Progenitor cell of endocrine pancreas (in vitro differentiated cells): ENCODE measurements at places on chromosomes 4 and X. TPM values are rescaled to one million over a fixed set of nuclear protein-coding genes. Genes with fewer than 3 reads are reported as not detected.
A peak's percentile ranks its signal among the peaks of the same experiment; 100 is the strongest.

DNA sequence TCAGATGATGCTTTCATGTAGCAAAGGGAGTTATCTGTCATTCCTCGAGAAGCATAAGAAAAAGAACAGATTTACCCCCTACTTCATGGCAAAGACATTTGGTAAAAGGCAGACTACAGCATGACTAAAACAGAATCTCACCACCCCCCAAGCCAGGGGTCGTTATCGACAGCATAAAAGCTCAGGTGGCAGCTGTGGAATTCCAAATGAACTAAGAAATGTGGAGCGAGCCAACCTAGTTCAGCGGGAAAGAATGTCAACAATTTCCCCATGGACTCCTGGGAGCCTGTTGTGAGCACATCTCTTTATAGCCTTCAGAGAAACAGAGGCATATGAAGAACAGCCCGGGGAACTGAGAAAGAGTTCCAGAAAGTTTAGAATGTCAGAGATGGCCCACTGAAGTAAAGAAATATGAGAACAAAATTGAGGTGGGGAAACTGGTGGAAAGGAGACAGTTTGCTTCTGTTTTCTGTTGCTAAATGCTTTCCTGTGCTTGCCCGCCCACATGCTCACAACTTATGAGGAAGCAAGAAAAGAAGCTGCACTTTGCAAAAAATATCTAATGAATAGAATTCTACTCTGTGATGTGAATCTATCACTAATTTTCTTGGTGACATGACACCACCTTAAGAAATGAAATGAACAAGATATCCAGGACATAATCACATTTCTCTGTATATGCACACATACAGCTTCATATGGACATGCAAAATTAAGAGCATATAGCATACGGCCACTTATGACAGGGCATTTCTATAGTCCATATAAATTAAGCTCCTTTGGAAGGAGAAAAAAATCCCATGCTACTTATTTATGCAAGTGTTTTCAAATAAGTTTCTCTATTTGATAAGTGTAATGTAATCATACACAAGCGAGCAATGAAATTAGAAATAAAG is 135.3 kb upstream of the MID1 start:
- H3K27me3 ChIP-seq, result no peaks in the 10 kb centered on the region
- H3K36me3 ChIP-seq, result peaks cover under 1% of the 10 kb centered on the region
- DNase-seq, result no peak
- no peak overlapping the region for H3K4me3 ChIP-seq
- peak overlapping the region; percentile 96 for H3K27ac ChIP-seq
- peaks cover 20% of the 10 kb centered on the region for H3K4me1 ChIP-seq

- H3K27me3 ChIP-seq, result no peaks in the 10 kb centered on the region
- no peak for DNase-seq
- H3K4me1 ChIP-seq, result peaks cover 14% of the 10 kb centered on the region
- no peak overlapping the region for H3K4me3 ChIP-seq
- H3K36me3 ChIP-seq, result no peaks in the 10 kb centered on the region
- H3K27ac ChIP-seq, result no peak overlapping the region
These were observed 233.3 kb downstream of the STPG2 start for GRCh38 chr4:97910005-97910404.

- peak overlapping the region; percentile 78 for H3K4me3 ChIP-seq
- no peak for DNase-seq
- peaks cover 17% of the 10 kb centered on the region for H3K4me1 ChIP-seq
- H3K27me3 ChIP-seq, result peaks cover 3% of the 10 kb centered on the region
- H3K27ac ChIP-seq, result no peak overlapping the region
- no peaks in the 10 kb centered on the region for H3K36me3 ChIP-seq
These were observed 1.2 kb upstream of the LETM1 start for GRCh38 chr4:1856943-1857699.

DNA sequence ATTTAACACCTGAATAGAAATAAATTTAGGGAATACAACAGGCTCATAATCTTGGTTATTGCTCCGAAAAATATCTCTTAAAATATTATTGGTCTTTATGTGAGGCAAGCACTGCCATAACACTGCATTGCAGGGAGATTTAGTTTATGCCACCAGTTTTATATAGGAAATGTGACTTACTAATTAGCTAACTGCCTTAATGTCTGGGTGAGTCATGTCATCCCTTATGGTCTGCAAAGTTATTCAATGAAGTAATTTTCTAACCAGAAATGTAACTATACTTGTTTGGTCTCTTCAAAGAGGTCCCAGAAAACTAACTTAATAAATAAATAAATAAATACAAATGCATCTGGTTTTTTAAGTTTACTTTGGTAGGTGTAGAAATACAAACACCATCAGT is 597.2 kb downstream of the GALNTL6 start:
- no peak overlapping the region for H3K27ac ChIP-seq
- H3K36me3 ChIP-seq, result no peaks in the 10 kb centered on the region
- H3K4me3 ChIP-seq, result no peak overlapping the region

GRCh38 chrX:56233682-56234081 is 1.5 kb downstream of the KLF8 start:
- no peak overlapping the region for H3K4me3 ChIP-seq
- peaks cover 1% of the 10 kb centered on the region for H3K4me1 ChIP-seq
- H3K27ac ChIP-seq, result no peak overlapping the region
- peaks cover 29% of the 10 kb centered on the region for H3K27me3 ChIP-seq
- H3K36me3 ChIP-seq, result no peaks in the 10 kb centered on the region
- DNase-seq, result no peak

GRCh38 chrX:17635231-17635630 is 102.1 kb upstream of the SCML1 start:
- H3K36me3 ChIP-seq, result no peaks in the 10 kb centered on the region
- peak overlapping the region; percentile 95 for H3K27ac ChIP-seq
- peak; percentile 83 for DNase-seq
- peaks cover 70% of the 10 kb centered on the region for H3K4me1 ChIP-seq
- H3K27me3 ChIP-seq, result no peaks in the 10 kb centered on the region

DNA sequence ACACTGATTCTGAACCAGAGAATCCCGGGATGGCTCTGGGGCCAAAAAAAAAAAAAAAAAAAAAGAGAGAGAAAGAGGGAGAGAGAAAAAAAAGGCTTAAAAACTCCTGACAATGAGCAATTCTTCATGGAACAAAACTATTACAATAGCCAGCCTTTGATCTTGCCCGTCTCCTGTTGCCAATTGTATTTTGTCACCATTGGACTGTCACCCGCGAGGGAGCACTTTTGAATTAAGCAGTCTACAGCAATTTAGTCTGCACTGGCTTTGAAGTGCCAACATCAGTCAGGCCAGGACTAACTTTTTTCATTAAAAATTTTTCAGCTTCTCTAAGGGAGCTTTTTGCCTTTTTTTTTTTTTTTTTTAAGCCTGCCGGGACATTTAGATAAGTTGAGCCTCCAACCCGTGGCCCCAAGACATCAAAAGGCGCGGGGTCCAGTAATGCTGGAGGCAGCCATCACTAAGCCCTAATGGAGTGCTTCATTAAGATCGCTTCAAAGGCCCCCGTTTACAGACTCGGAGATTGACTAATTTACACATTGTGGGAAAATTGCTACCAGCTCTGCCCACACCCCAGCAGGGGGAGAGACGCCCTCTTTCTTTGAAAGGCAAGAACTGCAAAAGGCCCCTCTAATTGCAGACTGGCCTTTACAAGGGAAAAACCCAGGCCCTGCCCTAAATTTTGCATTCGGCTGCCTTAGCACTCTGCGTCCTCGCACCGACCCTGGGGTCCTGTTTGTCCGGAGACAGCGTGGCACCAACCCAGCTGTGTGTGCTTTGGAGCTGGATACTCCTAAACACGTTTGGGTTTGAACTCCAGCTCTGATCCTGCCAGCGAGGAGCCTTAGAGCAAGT is 98.1 kb upstream of the MSX1 start:
- H3K27ac ChIP-seq, result no peak overlapping the region
- no peaks in the 10 kb centered on the region for H3K36me3 ChIP-seq
- no peak for DNase-seq
- H3K4me3 ChIP-seq, result no peak overlapping the region
- peaks cover 69% of the 10 kb centered on the region for H3K27me3 ChIP-seq

GRCh38 chr4:169398316-169398715 is 127.6 kb upstream of the SH3RF1 start:
- H3K27me3 ChIP-seq, result no peaks in the 10 kb centered on the region
- no peaks in the 10 kb centered on the region for H3K4me1 ChIP-seq
- H3K36me3 ChIP-seq, result peaks cover 2% of the 10 kb centered on the region
- DNase-seq, result no peak

- H3K4me3 ChIP-seq, result no peak overlapping the region
- H3K4me1 ChIP-seq, result peaks cover 3% of the 10 kb centered on the region
- DNase-seq, result no peak
- H3K36me3 ChIP-seq, result no peaks in the 10 kb centered on the region
These were observed 17.5 kb upstream of the C4orf36 start for GRCh38 chr4:86909546-86910295.

DNA sequence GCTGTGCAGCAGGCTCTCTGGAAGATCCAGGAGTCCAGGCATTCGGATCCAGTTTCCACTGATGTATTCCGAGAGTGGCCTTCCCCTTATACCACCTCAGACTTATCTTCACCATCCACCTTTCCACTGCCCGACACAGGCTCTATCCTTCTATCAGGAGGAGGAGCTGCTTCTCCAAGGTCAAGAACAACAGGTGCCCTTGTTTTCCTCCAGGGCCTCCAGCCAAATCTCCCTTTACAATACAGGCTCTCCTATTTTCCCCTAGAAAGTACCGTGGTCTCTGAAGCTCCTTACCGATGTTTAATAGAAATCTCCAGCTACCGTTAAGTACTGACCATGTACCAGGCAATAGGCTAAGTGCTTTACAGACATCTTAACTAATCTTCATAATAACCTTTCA is 61.3 kb downstream of the AFAP1 start:
- no peak overlapping the region for H3K4me3 ChIP-seq
- no peaks in the 10 kb centered on the region for H3K27me3 ChIP-seq
- peak overlapping the region; percentile 38 for H3K27ac ChIP-seq
- no peak for DNase-seq

GRCh38 chr4:137432446-137433311 is 99.6 kb downstream of the PCDH18 start:
- peak overlapping the region; percentile 41 for H3K27ac ChIP-seq
- no peaks in the 10 kb centered on the region for H3K27me3 ChIP-seq
- no peak overlapping the region for H3K4me3 ChIP-seq

DNA sequence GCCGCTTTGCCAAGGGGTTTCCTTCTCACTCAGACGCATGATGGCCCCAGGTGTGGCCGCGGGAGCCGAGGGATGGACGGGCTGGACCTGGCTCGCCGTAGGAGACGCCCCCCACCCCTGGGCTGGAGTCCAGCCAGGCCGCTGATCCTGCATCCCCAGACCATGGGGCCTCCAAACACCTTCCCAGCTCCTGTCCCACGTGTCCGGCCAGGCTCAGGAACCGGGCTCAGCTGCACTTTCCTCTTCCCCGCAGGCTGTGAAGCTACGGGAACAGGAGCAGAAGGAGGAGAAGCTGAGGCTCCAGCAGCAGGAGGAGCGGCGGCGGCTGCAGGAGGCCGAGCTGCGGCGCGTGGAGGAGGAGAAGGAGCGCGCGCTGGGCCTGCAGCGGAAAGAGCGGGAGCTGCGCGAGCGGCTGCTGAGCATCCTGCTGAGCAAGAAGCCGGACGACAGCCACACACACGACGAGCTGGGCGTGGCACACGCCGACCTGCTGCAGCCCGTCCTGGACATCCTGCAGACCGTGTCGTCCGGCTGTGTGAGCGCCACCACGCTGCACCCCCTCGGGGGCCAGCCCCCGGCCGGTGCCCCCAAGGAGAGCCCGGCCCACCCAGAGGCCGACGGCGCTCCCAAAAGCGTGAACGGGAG is 9.1 kb downstream of the AKAP17A start:
- DNase-seq, result no peak
- peaks cover 40% of the 10 kb centered on the region for H3K36me3 ChIP-seq
- H3K4me3 ChIP-seq, result no peak overlapping the region
- no peaks in the 10 kb centered on the region for H3K4me1 ChIP-seq

GRCh38 chr4:88802138-88802537 is 104.5 kb upstream of the NAP1L5 start:
- H3K27me3 ChIP-seq, result no peaks in the 10 kb centered on the region
- DNase-seq, result no peak
- peaks cover 11% of the 10 kb centered on the region for H3K36me3 ChIP-seq
- peaks cover under 1% of the 10 kb centered on the region for H3K4me1 ChIP-seq

DNA sequence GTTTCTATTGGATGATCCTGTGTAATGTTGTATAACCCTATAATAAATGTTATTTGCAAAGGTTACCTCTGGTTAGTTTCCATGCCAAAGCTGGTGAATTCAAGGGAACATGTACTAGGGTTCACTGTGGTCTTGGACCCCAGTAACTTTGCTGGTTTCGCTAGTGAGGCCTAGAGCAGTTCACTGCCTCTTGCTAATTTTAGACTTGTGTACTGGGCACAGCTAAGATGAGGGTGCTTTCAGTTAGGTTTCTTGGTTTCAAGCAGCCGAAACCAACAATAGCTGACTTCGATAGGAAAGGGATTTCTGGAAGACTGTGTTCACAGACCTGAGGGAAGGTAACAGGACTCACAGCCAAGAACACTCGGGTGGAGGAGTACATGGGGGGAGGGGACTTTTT is 215.5 kb upstream of the BCOR start:
- H3K27ac ChIP-seq, result no peak overlapping the region
- no peaks in the 10 kb centered on the region for H3K36me3 ChIP-seq
- H3K4me3 ChIP-seq, result no peak overlapping the region
- no peak for DNase-seq
- no peaks in the 10 kb centered on the region for H3K27me3 ChIP-seq
- no peaks in the 10 kb centered on the region for H3K4me1 ChIP-seq

DNA sequence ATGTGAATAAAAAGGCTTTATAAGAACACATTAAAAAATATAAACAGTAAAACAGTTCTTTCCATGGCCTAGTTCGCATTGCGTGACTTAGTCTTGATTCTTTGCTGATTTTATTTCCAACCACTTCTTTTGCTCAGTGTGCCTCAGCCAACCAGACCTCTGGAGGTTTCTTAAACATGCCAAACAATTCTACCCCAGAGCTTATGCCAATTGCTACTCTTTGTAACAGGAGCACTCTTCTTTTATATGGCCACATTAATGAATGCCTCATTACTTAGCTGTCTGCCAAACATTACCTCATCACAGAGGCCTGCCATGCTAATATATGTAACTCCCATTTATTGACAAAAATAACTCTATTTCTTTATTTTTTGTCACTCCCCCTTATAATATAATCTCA is 202.3 kb downstream of the NDST4 start:
- peaks cover 5% of the 10 kb centered on the region for H3K4me1 ChIP-seq
- no peaks in the 10 kb centered on the region for H3K27me3 ChIP-seq
- no peak for DNase-seq
- no peak overlapping the region for H3K4me3 ChIP-seq

- no peak for DNase-seq
- H3K27me3 ChIP-seq, result peaks cover 2% of the 10 kb centered on the region
- H3K27ac ChIP-seq, result no peak overlapping the region
- H3K4me1 ChIP-seq, result peaks cover 16% of the 10 kb centered on the region
- no peaks in the 10 kb centered on the region for H3K36me3 ChIP-seq
- no peak overlapping the region for H3K4me3 ChIP-seq
These were observed 85.2 kb downstream of the ACOX3 start for GRCh38 chr4:8355306-8355705.

- no peaks in the 10 kb centered on the region for H3K36me3 ChIP-seq
- DNase-seq, result no peak
- H3K4me1 ChIP-seq, result no peaks in the 10 kb centered on the region
- no peak overlapping the region for H3K27ac ChIP-seq
- H3K27me3 ChIP-seq, result no peaks in the 10 kb centered on the region
- H3K4me3 ChIP-seq, result no peak overlapping the region
These were observed 1424.9 kb upstream of the PCDH7 start for GRCh38 chr4:29295280-29295679.

Gene ZXDB
- 7.9 and 8.0 TPM in 2 replicates for total RNA-seq

Gene STK32B
- 0.24 and 0.36 TPM in 2 replicates for total RNA-seq

Gene TMEM154
- total RNA-seq, result 0.46 and 0.53 TPM in 2 replicates

Gene REELD1
- total RNA-seq, result not detected in 2 replicates

Gene GRIA3
- 2.5 and 2.8 TPM in 2 replicates for total RNA-seq

Gene CT47B1
- not detected in 2 replicates for total RNA-seq
